ENCODE measurements at places on chromosomes 2 and 18.

- DNase-seq = no peak
Observed at GRCh38 chr18:8868276-8868675, 162.9 kb downstream of the MTCL1 start.

DNA sequence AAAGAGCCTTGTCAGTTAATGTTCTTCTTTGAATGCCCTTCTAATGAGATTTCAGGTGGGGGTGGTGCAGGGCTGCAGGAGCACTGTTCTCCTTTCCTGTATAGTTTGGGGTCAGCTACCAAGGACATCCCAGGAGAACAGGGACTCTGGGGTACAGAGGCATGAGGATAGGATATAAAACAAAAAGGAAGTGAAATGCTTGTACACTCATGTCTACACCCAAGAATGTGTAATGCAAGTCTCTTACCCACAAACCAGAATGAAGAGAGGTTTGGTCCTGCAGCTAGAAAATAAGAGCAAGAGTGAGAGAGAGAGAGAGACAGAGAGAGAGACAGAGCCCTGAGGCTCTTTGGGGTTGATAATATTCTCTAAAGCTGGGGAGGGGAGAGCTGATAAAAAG, 151.8 kb upstream of the KCTD1 start:
- DNase-seq = no peak

GRCh38 chr18:79577451-79578395, 101.9 kb upstream of the CTDP1 start:
- DNase-seq = no peak

GRCh38 chr2:152132306-152132705, 33.5 kb upstream of the CACNB4 start:
- DNase-seq = no peak

DNA sequence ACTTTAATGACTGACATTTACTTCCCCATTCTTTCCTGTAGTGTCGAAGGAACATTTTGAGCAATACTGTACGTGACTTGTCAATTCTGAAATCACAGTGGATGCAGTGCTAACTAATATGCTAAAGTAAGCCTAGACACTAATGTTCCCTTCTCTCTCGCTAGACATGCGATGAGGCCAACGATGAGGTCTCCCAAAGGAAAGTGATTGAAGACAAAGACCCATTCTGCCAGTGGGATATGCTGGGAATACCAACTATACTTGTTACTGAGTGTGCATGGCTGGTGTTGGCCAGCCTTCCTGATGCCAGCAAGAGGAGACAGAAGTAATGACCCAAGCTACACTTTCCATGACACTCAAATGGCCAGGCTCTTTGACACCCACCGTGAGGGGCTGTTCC, 2.5 kb upstream of the SERPINE2 start:
- DNase-seq = no peak

- no peak for DNase-seq
Observed at GRCh38 chr2:150327564-150328489, 159.6 kb downstream of the RND3 start.

GRCh38 chr18:8988260-8988871, 114.1 kb upstream of the NDUFV2 start:
- peak; percentile 70 for DNase-seq

- DNase-seq = no peak
Observed at GRCh38 chr2:63434024-63435001, 154.0 kb downstream of the WDPCP start.

DNA sequence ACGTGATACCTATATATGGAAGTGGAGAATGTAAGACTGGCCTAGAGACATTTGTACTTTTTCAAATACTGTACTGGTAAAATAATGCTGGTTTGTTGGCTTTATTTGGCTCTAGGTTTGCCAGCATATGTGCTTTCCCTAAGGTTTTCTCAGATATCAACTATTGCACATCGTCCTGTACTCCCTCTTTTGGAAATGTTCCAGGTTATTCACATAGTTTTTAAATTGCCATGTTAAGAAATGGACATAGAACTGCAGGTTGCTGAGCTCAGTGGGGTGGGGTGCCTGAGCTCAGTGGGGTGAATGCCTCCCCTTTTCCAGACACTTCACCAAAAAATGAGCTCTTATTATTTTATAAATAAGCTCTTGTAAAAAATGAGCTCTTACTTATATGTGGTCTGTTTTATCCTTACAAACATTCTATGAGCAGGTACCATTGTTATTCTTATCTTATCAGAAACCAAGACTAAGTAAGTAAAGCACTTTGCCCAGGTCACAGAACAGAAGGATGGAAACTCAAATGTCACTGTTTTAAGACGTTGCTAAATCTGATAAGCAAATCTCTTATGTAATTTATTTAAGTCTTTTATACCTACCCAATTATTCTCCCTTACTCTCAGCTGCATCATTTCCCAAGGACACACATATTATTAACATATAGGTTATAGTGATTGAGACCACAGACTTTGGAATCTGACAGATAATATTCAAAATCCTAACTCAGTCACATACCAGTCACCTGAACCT, 99.0 kb downstream of the CPS1 start:
- no peak for DNase-seq

DNA sequence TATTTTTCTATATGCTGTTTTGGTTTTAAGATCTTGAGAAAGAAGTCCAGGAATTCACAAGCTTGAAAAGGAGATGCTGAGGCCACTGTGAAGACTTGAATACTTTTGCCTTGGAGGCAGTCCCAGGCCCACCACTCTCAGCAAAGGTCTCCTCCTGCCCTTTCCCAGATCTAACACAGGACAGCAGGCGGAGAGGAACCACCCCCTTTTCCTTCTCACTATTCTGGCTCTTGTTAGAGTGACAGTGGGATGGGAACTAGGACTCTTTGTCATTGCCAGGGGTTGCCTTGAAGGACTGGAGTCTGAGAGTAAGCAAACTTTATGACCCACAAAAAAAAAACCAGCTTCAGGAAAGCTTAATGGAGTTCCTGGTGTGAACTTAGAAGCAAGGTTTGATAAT, 54.7 kb downstream of the E2F6 start:
- DNase-seq = no peak
